ENCODE measurements at places on chromosomes 12 and 14.

DNA sequence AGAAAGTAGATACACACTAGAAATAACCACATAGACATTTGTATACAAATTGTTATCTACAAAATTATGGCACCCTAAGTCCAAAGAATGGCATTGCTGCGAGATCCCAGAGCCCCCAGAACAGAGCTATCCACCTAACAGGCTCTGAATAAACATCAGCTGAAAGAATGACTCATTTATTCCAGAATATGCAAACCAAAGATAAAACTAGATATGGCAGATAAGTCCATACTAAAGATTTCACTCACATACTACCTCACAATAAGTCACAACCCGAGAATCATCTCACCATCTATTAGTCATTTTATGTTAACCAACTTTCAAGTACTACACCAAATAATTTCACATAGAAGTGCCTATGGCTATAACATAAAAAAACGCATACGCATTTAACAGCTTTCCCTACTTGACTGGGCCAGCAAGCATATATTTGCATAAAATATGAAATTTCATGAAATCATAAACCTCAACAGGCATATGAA lies 5.6 kb downstream of the CNIH1 start:
- DNase-seq = no peak

- DNase-seq = no peak
These were observed 2.6 kb upstream of the WNK1 start for GRCh38 chr12:749751-750270.

GRCh38 chr12:7128681-7129286 lies at the start of gene RBP5:
Gene RBP5 (minus strand): TSS chr12:7128889. CDS start chr12:7128775, 114 bp downstream.
- no peak for DNase-seq

DNA sequence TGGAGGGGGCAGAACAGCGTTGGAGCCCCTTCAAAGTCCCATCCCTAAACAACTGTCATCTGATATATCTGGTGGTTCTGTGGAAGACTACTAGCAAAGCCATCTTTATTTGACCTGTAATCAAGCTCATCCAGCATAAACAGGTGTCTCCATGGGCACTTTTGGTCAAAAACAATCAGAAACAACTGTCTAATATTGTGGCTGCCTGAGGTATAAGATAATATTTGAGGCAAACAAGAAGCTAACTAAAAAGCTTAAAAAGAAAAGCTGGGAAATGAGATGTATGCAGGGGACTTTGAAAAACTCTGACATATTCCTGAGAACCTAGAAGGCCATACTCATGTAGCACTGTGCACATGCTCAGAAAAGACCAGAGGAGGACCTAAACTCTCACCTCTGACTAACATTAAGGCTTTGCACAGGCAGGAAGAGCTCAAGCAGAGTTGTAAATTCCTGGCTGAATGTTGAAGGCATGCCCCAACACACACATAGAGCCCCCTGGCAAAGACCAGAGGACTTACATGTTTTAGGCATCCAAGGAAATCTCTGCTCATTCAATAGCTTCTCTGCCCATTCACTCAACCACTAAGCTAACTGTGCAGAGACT lies 27.2 kb upstream of the AP4S1 start:
- no peak for DNase-seq

- no peak for DNase-seq
These were observed 33.7 kb upstream of the SELPLG start for GRCh38 chr12:108667349-108667748.

DNA sequence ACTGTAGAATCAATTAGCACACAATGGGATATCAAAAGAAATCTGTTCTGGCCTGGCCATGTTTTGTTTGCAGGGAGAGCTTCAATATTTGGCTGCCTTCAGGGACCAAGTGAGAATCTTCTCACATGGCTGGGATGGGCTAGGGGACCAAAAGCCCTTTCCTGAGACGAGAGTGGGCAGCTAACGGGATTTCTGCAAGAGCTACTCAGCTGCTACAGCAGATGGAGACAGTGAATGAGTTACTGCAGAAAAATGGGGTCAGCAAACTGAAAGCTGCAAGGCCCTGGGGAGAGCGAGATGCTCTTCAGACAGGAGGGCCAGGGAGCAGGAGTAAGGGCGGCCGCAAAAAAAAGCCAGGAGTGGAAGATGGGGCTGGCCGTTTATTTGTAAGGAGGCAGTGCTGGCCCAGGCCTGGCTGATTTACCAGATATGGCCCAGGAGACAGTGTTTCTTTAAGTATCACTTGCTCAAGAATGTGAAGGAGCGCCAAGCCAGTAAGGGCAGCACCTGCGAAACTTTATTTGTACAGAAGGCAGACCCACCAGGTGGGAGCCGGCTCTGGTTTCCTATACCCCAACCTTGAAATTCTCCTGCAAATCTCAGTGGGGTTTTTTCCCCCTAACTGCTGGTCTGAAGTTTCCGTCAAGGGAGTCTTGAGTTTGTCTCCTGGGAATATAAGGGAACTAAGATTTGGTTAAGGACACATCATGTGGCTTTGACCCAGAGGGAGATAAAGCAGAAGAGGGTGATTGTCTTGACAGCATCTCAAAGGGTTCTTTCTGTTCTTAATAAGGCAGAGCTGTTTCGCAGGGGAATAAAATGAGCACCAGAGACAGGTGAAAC lies 57.8 kb downstream of the SSH1 start:
- DNase-seq = no peak
